ENCODE measurements at places on chromosomes 1 and 21.

DNA sequence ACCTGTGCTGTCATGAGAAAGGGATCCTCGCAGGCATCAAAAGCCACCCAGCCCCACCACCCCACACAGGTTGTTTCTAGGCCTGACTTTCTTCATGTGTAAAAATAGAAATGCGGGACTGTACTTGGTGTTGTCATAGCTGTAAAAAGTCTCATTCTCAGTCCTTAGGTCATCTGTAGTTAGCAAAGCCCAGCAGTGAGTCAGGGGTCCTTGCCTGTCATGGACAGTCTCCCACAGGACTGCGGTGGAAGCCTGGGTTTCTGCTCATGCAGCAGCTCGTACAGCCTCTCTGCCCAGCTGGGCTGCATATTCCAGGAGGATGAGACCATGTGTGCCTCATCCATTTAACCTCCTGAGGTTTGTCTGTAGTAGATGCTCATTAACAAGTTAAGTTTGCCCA lies 58.2 kb downstream of the MRPS6 start:
- DNase-seq = no peak

- no peak for DNase-seq
Measured at GRCh38 chr21:46062471-46063211, 35.3 kb upstream of the COL6A2 start.

GRCh38 chr1:31410871-31411270 lies 2.1 kb upstream of the SERINC2 start:
- DNase-seq = no peak

GRCh38 chr1:44413740-44414139 lies 8.7 kb downstream of the RNF220 start:
- DNase-seq = no peak

DNA sequence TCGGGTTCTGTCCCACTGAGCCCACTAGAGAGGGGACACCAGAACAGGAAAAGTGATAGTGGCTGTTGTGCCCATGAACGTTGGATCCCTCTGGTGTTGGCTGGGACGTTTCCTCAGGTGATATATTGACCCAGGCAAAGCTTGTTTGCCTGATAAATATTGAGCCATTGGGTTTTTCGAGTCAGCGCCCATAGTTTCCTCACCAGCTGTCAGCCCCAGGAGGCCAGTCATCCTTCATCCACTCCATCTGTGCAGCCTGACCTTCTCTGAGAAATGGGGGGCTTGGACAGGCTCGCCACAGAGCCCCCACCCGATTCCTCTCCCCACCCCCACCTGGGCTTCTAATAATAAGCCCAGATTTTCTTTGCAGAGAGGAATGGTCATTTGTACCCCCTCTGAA lies 13.3 kb downstream of the DISP3 start:
- no peak for DNase-seq

DNA sequence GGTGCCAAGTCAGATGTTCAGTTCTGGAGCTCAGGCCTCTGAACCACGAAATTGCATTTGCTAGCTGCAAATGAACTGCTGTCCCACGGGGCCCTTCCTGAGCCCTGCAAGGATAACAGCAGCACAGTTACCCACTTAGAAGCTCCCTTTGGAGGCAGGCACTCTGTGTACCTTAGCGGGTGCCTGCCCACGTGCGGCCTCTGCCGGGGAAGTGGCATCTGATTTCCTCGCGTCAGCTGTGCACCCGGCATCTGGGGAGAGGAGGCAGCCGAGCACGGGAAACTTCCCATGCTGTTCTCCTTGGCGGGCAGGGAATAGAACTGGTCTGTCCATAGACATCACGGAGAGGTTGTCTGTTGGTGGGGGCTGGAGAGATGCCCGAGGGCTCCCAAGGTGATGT lies 148.0 kb upstream of the C1orf174 start:
- DNase-seq = no peak

GRCh38 chr1:223706077-223706973 lies 6.0 kb upstream of the CAPN2 start:
- DNase-seq = no peak
